HepG2 (cell line): ENCODE measurements at places on chromosomes 1 and 21.

GRCh38 chr1:154348429-154349076, 23.2 kb downstream of the ATP8B2 start:
- no peak overlapping the region for H3K4me3 ChIP-seq
- H3K36me3 ChIP-seq = peaks cover 21% of the 10 kb centered on the region
- no peak for DNase-seq
- peaks cover 26% of the 10 kb centered on the region for H3K4me1 ChIP-seq
- no peaks in the 10 kb centered on the region for H3K27me3 ChIP-seq

DNA sequence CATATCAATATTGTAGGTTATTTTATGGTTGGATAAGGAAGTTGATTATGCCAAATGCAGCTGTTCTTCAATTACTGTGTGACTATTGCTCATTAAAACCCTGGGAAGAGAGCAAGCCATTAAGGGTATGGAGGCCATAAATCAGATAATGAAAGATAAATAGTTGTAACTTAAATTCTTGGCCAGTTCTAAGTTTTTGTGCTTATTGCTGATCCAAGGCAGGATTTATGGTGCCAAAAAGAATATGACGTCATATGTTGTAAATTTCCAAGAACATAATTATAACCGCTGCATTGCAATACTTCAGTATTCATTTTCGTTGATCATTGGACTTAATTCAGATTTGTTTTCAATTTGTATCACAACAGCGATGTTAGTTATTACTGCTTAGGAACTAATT, 211.6 kb downstream of the LRRC40 start:
- H3K27me3 ChIP-seq = no peaks in the 10 kb centered on the region
- H3K4me3 ChIP-seq = no peak overlapping the region
- H3K27ac ChIP-seq = no peak overlapping the region
- H3K36me3 ChIP-seq = no peaks in the 10 kb centered on the region
- DNase-seq = no peak

DNA sequence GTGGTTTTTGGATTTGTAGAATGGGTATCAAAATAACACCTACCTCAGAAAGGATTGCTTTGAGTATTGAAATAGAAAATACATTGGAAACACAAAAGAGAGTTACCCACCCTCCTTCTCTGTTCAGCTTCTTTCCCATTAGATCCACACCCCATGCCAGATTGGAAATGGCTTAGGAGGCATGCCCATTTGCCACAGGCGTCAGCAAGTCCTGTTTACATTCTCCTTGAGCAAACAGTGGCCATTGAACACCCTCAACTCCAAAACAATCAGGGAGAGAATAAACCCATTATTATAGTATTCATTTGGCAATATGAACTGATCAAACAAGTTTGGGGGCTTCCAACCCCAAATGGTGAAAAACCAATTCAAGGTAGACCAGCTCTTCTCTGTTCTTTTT, 2.4 kb downstream of the ELAPOR1 start:
- H3K27ac ChIP-seq = no peak overlapping the region
- H3K36me3 ChIP-seq = no peaks in the 10 kb centered on the region
- peaks cover 2% of the 10 kb centered on the region; the same call in 1 of the 2 replicates for H3K27me3 ChIP-seq
- DNase-seq = peak; percentile 49
- no peak overlapping the region; the same call in 1 of the 2 replicates for H3K4me3 ChIP-seq
- peaks cover 43% of the 10 kb centered on the region for H3K4me1 ChIP-seq

- no peak overlapping the region for H3K4me3 ChIP-seq
- peaks cover 1% of the 10 kb centered on the region for H3K27me3 ChIP-seq
- peaks cover 78% of the 10 kb centered on the region for H3K4me1 ChIP-seq
- DNase-seq = no peak
- no peaks in the 10 kb centered on the region for H3K36me3 ChIP-seq
Observed at GRCh38 chr1:15748264-15748663, 6.0 kb downstream of the TMEM82 start.

DNA sequence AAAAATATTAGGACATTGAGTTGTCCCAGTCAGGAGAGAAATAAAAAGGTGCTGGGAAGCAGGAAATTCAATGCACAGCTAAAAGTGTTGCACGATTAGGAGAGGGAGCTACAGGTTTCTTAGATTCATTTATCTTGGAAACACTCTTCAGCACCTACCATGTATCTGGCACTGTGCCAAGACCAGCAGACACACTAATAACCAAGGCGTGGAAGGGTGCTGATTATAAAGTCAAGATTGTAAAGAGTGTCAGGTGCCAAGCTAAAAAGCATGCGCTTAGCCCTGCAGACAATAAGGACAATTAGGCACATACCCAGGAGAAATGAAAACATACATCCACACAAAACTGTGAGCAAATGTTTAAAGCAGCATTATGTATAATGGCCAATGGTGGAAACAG, 129.9 kb downstream of the DSCAM start:
- no peaks in the 10 kb centered on the region for H3K36me3 ChIP-seq
- H3K4me3 ChIP-seq = no peak overlapping the region
- H3K27me3 ChIP-seq = no peaks in the 10 kb centered on the region; the same call in 1 of the 2 replicates
- no peak for DNase-seq
- no peak overlapping the region for H3K27ac ChIP-seq

- peaks cover 39% of the 10 kb centered on the region for H3K4me1 ChIP-seq
- DNase-seq = peak; percentile 47
- peaks cover 11% of the 10 kb centered on the region; the same call in 1 of the 3 replicates for H3K36me3 ChIP-seq
- no peak overlapping the region for H3K4me3 ChIP-seq
- H3K27ac ChIP-seq = peak overlapping the region; percentile 10
Observed at GRCh38 chr1:110393691-110394492, 3.1 kb upstream of the SLC16A4 start.

GRCh38 chr1:185213091-185213490, 56.1 kb downstream of the SWT1 start:
- no peak for DNase-seq
- no peaks in the 10 kb centered on the region for H3K36me3 ChIP-seq
- H3K4me3 ChIP-seq = no peak overlapping the region
- H3K27me3 ChIP-seq = no peaks in the 10 kb centered on the region
- no peak overlapping the region for H3K27ac ChIP-seq
- no peaks in the 10 kb centered on the region for H3K4me1 ChIP-seq

DNA sequence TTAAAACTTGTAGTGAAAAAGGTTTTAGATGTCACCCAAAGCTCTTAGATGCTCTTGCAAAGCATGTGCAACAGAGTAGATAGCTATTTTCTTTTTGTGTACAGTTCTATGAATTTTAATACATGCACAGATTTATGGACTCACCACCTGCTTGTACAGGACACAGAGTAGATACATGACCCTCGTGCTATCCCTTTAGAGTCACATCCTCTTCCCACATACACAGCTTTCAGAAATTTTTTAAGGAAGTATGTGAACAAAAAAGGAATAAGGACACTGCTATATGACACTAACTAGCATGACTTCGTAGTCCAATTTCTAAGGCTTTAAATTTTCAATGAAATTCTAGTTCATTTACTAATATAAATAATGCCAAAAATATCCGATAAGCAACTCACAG, 60.9 kb downstream of the ABL2 start:
- H3K36me3 ChIP-seq = no peaks in the 10 kb centered on the region
- no peak overlapping the region for H3K27ac ChIP-seq
- no peak for DNase-seq
- H3K4me3 ChIP-seq = no peak overlapping the region
- peaks cover 31% of the 10 kb centered on the region for H3K4me1 ChIP-seq
- H3K27me3 ChIP-seq = no peaks in the 10 kb centered on the region

- DNase-seq = peak; percentile 66
- H3K4me1 ChIP-seq = peaks cover 10% of the 10 kb centered on the region
Observed at GRCh38 chr1:100459358-100460114, 78.4 kb upstream of the GPR88 start.

- H3K27me3 ChIP-seq = no peaks in the 10 kb centered on the region
- H3K4me1 ChIP-seq = no peaks in the 10 kb centered on the region
- no peak overlapping the region for H3K27ac ChIP-seq
- H3K4me3 ChIP-seq = no peak overlapping the region
- DNase-seq = no peak
Observed at GRCh38 chr1:240652961-240653409, 41.0 kb upstream of the GREM2 start.

GRCh38 chr1:111565079-111565478, 54.5 kb upstream of the RAP1A start:
- H3K27ac ChIP-seq = no peak overlapping the region
- no peaks in the 10 kb centered on the region for H3K27me3 ChIP-seq
- no peaks in the 10 kb centered on the region for H3K36me3 ChIP-seq
- no peak for DNase-seq
- H3K4me1 ChIP-seq = peaks cover 56% of the 10 kb centered on the region

- H3K4me1 ChIP-seq = no peaks in the 10 kb centered on the region
- no peak overlapping the region for H3K4me3 ChIP-seq
Observed at GRCh38 chr1:57696904-57697303, 273.0 kb upstream of the DAB1 start.

DNA sequence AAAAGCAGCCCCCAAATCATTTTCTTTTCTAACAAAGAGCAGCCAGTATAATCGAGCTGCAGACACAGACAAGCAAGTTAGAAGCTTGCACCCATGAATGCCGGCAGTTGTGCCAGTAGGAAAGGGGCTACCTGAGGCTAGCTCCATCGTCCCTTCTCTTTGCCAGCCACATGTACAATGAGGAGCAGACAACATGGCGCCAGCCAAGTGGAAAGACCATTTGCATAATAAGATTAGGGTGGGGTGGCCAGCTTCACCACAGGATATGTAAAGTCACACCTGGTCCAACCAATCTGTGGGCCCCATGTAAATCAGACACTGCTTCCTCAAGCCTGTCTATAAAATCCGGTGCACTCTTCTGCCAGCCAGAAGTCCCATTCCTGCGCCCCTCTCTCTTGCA, 103.7 kb downstream of the CCDC185 start:
- peaks cover 7% of the 10 kb centered on the region; the same call in 1 of the 3 replicates for H3K27me3 ChIP-seq
- H3K4me1 ChIP-seq = no peaks in the 10 kb centered on the region
- no peaks in the 10 kb centered on the region for H3K36me3 ChIP-seq
- H3K4me3 ChIP-seq = no peak overlapping the region
- H3K27ac ChIP-seq = no peak overlapping the region

- H3K27me3 ChIP-seq = peaks cover 14% of the 10 kb centered on the region; the same call in 1 of the 3 replicates
- no peak overlapping the region for H3K27ac ChIP-seq
- H3K36me3 ChIP-seq = no peaks in the 10 kb centered on the region
- no peak overlapping the region for H3K4me3 ChIP-seq
- DNase-seq = peak; percentile 41
- H3K4me1 ChIP-seq = peaks cover 85% of the 10 kb centered on the region
Observed at GRCh38 chr1:205493241-205494085, 11.0 kb upstream of the CDK18 start.

- no peak overlapping the region for H3K4me3 ChIP-seq
- H3K27me3 ChIP-seq = no peaks in the 10 kb centered on the region
- peaks cover 21% of the 10 kb centered on the region for H3K36me3 ChIP-seq
Observed at GRCh38 chr1:161000736-161001480, 20.0 kb downstream of the F11R start.

DNA sequence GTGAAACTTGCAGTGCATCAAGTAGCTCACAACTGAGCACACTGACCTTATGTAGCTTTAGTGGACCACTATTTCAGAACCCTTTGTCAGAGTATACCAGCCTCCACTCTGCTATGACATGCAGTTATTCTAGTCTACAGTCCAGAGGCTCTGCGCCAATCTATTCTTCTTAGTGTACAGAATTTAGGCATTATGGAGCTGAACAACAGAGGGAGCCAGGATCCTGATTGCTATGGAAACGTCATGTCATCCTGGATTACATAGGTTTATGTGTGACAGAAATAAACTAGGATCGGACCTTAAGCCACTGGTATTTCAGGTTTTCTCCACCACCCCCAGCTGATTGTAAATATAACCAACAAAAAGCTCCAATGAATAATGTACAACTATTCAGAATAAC, 48.1 kb upstream of the EEIG2 start:
- H3K27ac ChIP-seq = no peak overlapping the region
- H3K27me3 ChIP-seq = no peaks in the 10 kb centered on the region
- H3K4me1 ChIP-seq = no peaks in the 10 kb centered on the region
- H3K4me3 ChIP-seq = no peak overlapping the region
- no peaks in the 10 kb centered on the region for H3K36me3 ChIP-seq

DNA sequence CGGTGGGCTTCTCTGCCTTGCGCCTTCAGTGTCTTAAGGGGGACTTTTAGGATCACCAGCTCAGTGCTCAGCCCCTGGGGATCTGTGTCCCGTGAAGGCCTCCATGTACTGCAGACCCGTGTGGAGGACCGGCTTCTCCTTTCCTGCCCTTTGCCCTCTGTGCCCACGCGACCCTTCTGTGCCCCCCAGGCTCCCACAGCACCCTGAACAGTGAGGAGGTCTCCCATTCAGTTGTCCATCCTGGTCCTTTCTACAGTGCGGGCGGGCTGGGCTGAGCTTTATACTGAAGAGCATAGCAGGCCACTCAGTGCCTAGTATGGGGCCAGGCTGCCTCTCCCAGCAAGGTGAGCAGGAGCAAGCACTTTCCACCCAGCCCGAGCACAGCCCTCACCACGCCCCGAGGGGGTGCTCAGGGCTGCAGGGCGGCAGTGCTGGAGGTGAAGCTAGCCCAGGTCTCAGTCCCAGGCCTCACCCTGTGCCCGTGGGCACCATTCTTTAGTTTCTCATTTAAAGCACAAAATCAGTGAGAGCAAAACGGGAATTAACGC, 7.6 kb upstream of the TFF1 start:
- H3K27ac ChIP-seq = no peak overlapping the region
- H3K36me3 ChIP-seq = no peaks in the 10 kb centered on the region
- H3K27me3 ChIP-seq = peaks cover 1% of the 10 kb centered on the region; the same call in 1 of the 2 replicates
- no peak overlapping the region for H3K4me3 ChIP-seq
- no peaks in the 10 kb centered on the region for H3K4me1 ChIP-seq

- H3K36me3 ChIP-seq = no peaks in the 10 kb centered on the region
- H3K4me3 ChIP-seq = no peak overlapping the region
- no peak for DNase-seq
- no peaks in the 10 kb centered on the region for H3K4me1 ChIP-seq
- no peak overlapping the region for H3K27ac ChIP-seq
Observed at GRCh38 chr1:115184951-115185331, 95.6 kb upstream of the TSPAN2 start.

- no peaks in the 10 kb centered on the region for H3K27me3 ChIP-seq
- no peak for DNase-seq
- H3K4me1 ChIP-seq = no peaks in the 10 kb centered on the region
- H3K4me3 ChIP-seq = no peak overlapping the region
- no peaks in the 10 kb centered on the region for H3K36me3 ChIP-seq
- no peak overlapping the region for H3K27ac ChIP-seq
Observed at GRCh38 chr1:85484264-85484663, 19.3 kb upstream of the DDAH1 start.

- DNase-seq = no peak
- H3K36me3 ChIP-seq = peaks cover 11% of the 10 kb centered on the region
- H3K4me1 ChIP-seq = peaks cover 80% of the 10 kb centered on the region
- peak overlapping the region; percentile 85 for H3K27ac ChIP-seq
Observed at GRCh38 chr1:36268981-36269380, 37.2 kb upstream of the SH3D21 start.

DNA sequence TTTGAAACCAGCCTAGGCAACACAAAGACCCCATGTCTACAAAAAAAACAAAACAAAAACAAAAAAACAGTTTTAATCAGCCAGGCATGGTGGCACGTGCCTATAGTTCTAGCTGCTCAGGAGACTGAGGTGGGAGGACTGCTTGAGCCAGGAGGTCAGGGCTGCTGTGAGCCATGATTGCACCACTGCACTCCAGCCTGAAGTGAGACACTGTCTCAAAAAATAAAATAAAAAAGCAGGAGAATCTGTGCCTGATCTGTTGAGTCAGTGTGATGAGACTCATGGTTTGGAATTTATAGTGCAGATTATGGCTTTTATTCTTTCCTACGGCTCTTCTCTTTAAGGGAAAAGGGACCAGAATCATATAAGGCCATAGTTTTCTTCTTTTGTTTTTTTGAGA, 16.5 kb downstream of the TRIT1 start:
- DNase-seq = no peak
- H3K27ac ChIP-seq = no peak overlapping the region
- no peak overlapping the region for H3K4me3 ChIP-seq
- H3K4me1 ChIP-seq = peaks cover 2% of the 10 kb centered on the region; the same call in 1 of the 2 replicates
